Stimulated activated CD4-positive, alpha-beta T cell treated with anti-CD3 and anti-CD28 coated beads, Interleukin-1b, Interleukin-23, amount 100 ng/mL, for 1 hour (primary cell): ENCODE measurements at places on chromosomes 12 and 14.
A peak's percentile ranks its signal among the peaks of the same experiment; 100 is the strongest.

DNA sequence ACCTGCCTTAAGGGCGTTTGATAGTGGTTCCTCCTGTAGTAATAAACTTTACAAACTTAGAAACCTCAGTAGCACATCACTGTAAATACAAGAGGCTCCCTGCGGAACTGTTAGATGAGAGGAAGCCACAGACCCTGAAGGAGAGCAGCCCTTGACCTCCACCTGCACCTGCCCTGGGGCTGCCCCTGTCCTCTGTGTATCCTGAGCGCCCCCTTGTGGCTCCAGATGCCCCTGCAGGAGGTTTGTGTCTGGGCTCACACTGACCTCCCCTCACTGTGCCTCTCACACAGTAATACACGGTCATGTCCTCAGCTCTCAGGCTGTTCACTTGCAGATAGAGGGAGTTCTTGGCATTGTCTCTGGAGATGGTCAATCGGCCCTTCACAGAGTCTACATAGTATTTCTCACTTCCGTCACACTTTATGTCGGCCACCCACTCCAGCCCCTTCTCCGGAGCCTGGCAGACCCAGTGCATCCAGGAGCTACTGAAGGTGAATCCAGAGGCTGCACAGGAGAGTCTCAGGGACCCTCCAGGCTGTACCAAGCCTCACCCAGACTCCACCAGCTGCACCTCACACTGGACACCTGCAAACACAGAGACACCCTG, 1059.8 kb downstream of the TMEM121 start:
- peak; percentile 45 for DNase-seq

DNA sequence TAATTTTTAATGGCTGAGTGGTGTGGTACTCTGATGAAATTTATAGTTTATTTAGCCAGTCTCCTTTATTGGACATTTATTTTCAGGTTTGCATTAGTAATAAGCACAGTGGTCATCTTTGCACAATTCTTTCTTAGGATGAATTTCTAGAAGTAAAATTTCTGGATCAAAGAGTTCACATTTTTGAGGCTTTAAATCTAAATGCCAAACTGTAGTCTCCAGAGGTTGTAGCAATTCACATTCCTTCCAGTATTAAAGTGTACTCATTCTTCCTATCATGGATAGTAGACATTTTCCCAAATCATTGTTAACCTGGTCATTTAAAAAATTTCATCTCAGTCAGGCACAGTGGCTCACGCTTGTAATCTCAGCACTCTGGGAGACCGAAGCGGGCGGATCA, 24.8 kb downstream of the SLC39A9 start:
- DNase-seq: no peak

GRCh38 chr12:11891754-11892386, 178.9 kb upstream of the BCL2L14 start:
- no peak for DNase-seq

GRCh38 chr14:57380935-57381334, 9.5 kb upstream of the NAA30 start:
- no peak for DNase-seq

GRCh38 chr12:83256562-83256961, 569.9 kb downstream of the TMTC2 start:
- DNase-seq: no peak

DNA sequence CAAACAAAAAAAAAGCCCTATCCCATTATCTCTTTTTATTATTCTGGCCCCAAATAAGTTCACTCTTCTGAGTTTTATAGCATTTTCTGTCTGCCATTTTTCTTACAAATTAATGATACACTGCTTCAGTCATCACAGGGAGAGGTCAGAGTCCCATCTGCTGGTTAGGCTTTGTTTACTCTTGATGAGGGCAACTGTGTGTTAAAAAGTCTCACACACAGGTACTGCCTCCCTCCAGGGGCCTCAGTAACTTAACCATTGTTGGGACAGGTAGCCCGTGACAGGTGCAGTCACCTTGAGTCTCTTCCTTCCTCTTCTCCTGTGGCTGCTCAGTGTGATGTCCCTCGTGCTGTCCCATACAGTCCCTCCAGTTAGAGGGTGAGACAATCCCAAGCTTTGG, 45.5 kb upstream of the SEL1L start:
- DNase-seq: no peak

DNA sequence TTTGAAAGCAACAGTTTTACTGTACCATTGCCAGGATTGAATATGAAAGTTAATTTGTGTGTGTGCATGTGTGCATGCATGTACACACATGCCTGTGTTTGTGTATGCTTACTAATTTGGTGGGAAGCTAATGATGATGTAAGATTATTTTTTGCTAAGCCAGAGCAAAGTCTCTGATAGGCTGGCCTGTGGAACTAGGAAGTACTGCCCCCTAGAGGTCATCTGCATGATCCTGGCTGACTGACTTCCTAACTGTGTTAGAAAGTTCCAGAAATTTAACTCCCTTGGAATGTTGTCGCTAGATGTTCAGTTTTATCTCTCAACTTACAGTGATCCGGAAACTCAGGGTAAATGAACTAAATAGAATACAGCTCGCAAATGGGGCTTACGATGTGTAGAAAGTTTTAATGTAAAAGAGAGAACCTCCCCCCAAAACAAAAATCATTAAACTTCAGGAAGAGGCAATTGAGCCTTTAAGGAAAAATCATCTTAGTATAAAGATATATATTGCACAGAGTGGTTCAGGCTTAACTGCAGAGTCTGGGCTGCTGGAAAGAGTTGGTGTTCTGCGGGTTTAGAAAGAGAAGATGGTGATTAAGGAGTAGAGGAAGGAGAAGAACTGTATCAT, 34.3 kb upstream of the SLC38A1 start:
- DNase-seq: peak; percentile 11

DNA sequence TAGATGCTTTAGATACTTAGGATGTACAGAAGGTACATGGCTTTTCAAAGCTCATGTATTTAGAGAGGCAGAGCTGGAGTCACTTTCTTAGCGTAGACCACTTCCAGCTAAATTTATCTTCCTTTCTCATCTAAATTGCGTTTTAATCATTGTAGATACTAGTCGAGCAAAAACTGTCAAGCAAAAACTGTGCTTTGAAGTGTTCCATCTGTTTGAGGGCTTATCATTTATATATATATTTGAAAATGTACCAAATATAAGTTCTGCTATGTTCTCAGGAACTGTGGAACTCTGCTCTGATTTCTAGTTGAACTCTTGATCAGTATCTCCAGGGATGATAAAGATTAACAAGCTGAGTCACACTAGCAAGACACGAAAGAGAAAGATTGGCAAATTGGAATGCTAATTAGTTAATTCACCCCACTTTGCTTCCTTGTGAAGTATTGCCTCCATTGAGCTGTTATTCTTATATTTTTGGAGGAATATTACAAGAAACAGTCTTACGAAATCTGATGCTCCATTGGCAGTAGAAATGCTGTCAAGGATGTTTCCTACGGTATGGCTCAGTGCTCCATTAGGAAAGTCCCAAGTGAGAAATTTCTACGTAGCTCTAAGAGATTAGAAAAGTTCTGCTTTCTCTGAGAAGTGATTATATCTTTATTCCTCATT, 310.7 kb downstream of the AEBP2 start:
- no peak for DNase-seq

- no peak for DNase-seq
Measured at GRCh38 chr12:4215229-4216186, 58.1 kb upstream of the CCND2 start.

DNA sequence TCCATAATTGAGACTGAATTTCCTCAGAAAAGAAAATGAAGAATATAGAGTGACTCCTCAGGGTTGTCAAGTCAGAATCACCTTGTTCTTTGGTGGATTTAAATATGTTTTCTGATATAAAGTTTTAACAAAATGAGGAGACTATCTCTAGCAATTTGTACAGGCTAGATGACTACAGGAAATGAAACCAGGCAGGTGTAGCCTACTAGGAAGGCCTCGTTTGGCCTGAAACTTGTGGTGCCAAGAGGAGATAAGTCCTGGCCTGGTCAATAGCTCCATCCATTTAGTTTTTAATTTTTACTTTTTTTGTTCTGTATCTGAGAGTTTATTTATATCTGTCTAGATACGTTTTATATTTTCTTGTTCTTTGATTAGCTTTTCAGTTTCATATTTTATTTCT, 41.5 kb downstream of the SNAPC1 start:
- no peak for DNase-seq

DNA sequence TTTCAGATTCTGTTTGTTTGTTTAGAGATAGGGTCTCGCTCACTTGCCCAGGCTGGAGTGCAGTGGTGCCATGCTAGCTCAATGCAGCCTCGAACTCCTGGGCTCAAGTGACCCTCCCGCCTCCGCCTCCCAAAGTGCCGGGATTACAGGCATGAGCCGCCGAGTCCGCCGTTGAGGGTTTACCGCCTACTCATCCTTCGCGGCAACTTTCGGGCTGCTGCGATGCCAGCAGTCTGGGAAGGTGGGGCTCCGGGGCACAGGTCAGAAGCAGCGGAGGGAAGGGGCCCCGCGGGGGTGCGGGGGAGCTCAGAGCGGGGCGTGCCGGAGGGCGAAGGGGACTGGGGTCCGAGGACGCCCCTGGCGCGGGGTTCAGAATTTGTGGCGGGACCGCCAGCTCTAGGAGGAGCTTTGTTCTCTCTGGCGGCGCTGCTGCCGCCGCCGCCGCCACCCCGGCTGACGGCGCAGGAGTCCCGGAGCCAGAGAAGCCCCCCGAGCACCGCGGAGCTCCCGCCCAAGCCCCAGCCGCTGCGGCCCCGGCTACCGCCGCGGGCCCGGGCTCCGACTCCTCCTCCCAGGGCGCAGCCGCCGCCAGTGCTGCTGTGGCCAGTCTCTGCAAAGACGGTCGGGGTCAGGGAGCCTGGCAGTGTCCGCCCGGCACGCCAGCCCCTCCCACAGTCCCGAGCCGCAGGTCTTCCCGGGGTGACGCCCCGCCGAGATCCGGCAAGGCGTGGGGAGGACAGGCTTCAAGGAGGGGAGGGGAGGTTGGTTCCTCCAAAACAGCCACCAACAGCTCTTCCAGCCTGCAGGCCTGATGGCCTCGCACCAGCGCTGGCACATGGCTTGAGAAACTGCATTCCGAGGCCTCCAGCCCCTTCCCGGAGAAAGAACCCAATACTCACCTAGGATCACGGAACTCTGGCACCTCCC, 10.9 kb upstream of the KRT77 start:
- DNase-seq: no peak

- DNase-seq: no peak
Measured at GRCh38 chr12:28552251-28552970, 362.2 kb downstream of the CCDC91 start.

- DNase-seq: no peak
Measured at GRCh38 chr14:95536036-95536593, 1.3 kb downstream of the GLRX5 start.

DNA sequence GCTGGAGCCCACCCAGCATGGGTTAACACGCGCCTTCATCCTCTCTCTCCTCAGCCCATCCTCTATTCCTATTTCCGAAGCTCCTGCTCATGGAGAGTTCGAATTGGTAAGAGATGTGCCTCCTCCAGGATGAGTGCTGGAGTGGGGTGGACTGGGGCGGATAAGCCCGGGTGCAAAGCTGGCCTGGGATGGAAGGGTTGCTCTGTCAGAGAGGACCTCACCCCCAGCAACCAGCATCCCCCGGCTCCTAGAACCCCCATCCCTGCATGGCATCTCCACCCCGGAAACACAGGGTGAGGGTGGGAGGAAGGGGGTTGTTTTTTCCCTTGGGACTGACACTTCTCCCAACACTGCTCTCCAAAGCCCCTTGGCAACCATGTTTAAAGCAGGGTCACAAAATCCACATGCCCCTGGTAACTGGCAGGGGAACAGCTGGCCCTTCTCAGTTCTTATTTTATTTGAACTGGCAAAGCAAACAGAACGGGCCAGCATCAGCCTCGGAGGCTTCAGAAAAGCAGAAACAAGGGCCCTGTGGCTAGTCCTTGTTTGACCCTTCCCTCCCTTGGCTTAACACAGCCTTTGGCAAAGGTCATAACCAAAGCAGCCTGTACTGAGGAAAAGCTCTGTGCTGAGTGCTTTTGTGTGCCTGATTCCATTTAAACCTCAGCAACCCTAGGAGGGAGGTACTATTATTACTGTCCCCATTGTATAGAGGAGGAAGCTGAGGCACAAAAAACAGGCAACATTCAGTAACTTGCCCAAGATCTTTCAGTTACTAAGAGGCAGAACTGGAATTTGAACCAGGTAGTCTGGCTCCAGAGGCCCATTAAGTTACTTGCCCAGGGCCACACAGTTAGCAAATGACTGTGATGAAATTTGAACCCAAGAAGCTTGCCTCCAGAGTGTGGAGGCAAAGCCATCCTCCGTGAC, 4.2 kb downstream of the GSTZ1 start:
- no peak for DNase-seq

DNA sequence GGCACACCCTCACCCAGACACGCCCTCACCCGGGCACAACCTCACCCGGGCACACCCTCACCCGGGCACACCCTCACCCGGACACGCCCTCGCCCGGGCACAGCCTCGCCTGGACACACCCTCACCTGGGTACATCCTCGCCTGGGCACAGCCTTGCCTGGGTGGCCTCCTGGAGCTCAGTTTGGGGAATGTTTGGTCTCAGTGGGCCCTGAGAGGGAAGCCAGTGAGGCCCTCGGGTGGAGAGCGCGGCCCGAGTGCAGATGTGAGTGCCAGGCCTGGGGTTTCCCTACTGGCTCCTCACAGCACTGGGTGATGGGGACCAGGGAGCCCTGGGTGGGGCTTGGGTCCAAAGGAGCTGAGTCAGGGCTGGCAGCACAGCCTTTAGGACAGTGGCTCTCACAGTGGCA, 23.8 kb downstream of the GALNT9 start:
- no peak for DNase-seq

DNA sequence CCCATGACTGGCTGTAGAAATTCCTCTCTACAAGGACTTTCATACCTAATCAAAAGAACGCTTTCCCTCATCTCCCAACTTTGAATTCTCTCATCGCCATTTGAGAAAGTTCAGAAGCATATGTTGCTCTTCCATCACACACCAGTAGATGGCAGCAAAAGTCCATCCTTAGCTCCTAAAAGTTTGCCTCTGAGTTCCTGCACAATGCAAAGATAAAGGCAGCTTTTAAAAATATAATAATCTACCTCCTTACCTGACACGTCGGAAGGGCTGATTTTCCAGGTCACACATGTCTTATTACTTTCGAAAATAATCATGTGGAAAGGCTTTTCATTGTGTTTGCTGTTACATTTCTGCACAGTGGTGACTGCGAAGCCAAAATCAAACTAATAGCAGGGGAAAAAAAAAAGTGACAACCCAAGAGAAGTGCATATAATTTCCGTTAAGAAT, 456.7 kb upstream of the SEL1L start:
- DNase-seq: no peak

- peak; percentile 13 for DNase-seq
Measured at GRCh38 chr14:20857630-20858261, 33.4 kb upstream of the RNASE3 start.

DNA sequence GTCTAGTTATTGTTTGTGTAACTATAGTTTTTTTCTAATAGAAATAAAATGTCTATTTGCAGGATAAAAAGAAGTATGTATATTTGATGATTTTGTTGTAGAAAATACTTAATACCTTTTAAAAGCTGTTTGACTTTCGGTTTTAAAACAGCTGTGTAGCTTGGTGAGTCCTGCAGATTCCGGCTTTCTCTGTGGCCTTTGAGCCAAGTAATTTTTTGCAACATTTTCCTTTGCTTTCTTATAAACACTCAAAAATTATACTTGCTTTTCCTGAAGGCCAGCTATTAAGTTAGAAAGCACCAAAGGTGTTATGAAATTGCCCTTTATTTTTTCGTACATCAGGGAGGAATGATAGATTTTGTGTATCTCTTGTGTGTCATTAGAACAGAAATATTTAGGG, 63.6 kb downstream of the CRADD start:
- no peak for DNase-seq

GRCh38 chr14:31084385-31084784, 58.2 kb upstream of the STRN3 start:
- no peak for DNase-seq
